T-helper 9 cell (primary cell): ENCODE measurements at places on chromosomes 1 and 21.

GRCh38 chr1:93723733-93724270, 42.2 kb upstream of the BCAR3 start:
- DNase-seq = no peak

- DNase-seq = no peak
Observed at GRCh38 chr1:170864876-170865538, 70.3 kb upstream of the MROH9 start.

GRCh38 chr21:46027851-46028493, 46.4 kb downstream of the COL6A1 start:
- no peak for DNase-seq

- no peak for DNase-seq
Observed at GRCh38 chr1:5891736-5892135, 100.5 kb downstream of the NPHP4 start.

- peak; percentile 13 for DNase-seq
Observed at GRCh38 chr1:33137800-33138199, 44.0 kb downstream of the TRIM62 start.

DNA sequence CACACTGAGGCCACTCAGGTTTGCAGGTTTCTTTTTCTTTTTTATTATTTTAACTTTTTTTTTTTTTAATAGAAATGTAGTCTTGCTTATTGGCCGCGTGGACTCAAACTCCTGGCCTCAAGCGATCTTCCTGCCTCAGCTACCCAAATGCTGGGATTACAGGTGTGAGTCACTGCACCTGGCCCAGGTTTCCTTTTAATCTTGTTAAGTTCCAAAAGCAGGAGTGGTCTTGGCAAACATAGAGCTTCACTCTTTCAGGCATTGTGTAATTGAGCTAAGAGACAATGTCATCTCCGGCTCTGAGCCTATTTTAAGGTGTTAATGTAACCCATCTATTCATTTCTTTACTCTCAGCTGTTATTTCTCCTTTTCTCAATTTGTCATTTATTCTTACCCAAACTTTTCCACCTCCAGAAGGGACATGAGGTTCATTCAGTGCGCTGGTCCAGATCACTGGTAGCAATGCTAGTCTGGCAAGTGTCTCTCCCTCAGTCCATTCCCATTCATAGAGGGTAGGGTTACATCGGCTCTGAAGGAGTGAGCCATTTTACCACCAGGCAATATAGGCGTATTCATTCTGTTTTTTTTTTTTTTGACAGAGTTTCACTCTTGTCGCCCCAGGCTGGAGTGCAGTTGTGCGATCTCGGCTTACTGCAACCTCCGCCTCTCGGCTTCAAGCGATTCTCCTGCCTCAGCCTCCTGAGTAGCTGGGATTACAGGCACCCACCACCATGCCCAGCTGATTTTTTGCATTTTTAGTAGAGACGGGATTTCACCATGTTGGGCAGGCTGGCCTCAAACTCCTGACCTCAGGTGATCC, 11.3 kb upstream of the MFSD2A start:
- no peak for DNase-seq

DNA sequence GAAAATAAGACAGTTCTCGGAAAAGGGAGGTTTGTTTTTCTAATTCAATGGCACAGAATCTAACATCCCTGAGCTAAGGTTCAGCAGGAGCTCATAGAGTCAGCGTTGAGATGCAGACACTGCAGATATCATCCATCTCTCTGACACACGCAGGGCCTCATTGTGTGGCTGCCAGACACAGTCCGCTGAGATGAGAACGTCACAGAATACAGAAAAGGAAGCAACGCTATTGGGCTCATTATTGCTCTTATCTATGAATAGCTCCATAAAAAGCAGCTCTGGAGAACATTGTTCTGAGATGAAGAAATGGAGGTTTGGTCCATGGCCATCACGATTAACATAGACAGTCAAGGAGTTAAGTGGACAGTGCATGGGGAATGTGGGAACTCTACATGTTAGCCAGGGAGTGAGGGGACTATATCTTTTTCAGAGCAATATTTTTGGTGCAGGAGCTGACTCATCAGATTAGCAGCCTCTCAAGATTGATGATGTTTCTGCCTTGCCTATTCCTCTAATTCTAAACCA, 771.6 kb upstream of the CXADR start:
- DNase-seq = no peak
